ENCODE measurements at places on chromosomes 6 and 20.
A peak's percentile ranks its signal among the peaks of the same experiment; 100 is the strongest.

- no peak for DNase-seq
Measured at GRCh38 chr20:57727863-57728262, 18.0 kb upstream of the PMEPA1 start.

DNA sequence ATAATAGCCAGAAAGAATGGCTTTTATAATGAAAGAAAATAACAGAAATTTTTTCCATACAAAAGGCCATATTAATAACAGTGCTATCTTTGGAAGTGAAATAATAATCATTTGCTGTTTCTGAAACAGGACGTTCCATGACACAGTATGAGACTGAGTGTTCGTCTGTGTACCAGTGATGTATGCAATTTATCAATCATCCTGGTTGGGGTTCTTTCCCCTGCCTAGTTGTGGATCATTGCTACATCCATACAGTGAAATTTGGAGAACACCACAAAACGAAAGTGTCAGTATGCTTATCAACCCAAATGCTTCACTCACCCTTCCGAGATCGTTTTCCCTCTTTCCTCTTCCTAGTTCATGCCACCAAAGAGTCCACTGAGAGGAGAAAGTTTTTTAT is 151.4 kb upstream of the PRDM1 start:
- DNase-seq, result no peak

GRCh38 chr20:16488086-16488485 is 85.2 kb downstream of the KIF16B start:
- DNase-seq, result peak; percentile 49

DNA sequence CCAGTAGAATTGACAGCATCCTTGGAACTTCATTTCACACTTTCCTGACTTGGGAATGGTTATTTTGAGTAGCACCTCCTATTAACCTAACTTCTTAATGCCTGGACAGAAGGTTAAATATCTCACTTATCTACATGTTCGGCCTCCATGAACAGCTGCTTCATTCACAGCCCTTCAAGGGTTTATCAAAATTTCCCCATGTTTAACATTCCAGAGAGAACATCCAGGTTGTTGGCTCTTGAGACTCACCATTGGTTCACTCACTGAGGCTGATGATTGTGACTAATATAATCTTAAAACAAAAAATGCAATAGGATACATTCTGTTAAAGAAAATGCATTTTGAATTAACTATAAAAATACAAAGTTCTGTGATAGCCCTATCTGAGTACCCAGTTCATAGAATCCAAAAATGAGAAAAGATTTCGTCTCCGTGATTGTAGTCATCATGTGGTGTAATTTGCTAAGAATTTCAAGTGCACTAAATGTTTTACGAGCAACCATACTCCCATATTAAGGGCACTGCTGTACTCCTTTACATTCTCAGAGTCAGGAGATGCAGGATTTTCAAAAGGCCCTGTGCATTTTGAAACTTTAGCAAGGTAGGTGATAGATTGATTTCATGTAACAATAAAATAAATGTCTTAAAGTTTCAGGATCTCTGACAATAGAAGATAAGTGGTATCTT is 260.6 kb upstream of the TAB2 start:
- no peak for DNase-seq

- peak; percentile 26 for DNase-seq
Measured at GRCh38 chr6:112144145-112144926, 56.9 kb downstream of the FAM229B start.

- no peak for DNase-seq
Measured at GRCh38 chr6:89350281-89350966, 2.1 kb downstream of the UBE2J1 start.

- DNase-seq, result no peak
Measured at GRCh38 chr6:162833776-162834175, 106.0 kb downstream of the PACRG start.

DNA sequence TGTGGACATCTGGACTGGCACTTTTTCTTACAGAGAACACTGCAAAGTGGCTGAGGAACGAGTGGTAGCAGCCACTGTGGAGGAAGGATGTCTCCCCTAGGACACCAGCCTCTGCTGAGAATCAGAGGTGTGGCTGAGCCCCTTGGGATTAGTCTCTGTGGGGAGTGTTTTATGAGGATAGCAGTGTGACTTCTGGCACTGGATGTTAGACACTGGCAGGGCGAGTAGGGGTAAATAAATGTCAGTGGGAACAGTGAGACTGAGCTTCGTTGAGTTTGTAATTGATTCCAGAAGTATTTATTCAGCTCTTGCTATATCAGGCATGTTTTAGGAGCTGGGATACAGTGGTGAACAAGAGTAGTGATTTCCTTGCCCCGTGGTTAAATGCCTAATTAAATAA is 124.0 kb downstream of the JARID2 start:
- DNase-seq, result no peak

DNA sequence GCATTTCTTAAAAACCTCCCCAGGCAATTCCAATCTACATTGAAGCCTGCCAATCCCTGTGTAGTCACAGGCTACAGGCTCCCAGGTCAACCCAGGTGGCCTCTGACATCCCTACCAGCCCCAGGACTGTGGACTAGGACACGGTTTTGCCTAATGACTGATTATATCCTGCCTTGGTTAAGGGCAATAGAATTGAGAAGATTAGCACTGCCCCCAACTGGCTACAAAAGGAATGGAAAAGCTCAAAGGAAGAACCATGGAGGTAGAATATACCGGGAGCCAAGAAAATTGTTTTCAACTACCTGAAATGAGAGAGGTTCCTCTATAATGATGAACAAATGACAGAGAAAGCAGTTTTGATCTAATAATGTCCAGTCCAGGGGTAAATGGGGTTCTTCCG is 421.1 kb upstream of the AGPAT4 start:
- DNase-seq, result no peak

- no peak for DNase-seq
Measured at GRCh38 chr6:68240726-68241125, 394.4 kb upstream of the ADGRB3 start.

DNA sequence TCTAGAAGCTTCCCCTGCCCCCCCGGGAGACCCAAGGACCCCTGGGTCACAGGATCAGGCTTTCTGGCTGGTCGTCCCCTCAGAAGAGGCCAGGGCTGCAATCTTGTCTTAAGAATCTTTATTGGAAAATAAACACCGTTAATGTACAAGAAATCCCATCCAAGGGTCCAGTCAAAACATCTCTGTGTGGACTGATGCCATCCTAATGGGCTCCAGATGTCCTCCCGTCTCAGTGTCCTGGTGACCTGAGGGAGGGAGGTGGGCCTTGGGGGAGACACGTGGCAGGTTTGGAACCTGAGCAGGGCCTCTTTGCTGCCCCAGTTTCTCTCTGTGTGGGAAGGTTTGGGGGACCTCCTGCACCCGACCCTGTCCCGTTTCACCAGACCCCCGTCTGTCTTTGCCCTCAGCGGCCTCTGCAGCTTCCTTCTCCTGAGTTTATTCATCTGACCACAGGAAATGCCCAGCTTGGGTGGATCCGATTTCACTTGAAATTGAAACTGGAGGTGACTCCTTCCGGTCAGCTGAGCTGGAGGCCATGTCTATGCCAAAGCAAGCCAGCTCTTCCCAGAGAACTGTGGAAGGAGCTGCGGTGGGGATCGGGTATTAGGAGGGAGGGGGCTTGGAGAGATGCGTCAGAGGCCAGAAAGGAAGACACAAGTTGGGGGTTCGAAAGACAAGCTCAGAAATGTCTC is 75.1 kb downstream of the SLC2A10 start:
- DNase-seq, result peak; percentile 37

DNA sequence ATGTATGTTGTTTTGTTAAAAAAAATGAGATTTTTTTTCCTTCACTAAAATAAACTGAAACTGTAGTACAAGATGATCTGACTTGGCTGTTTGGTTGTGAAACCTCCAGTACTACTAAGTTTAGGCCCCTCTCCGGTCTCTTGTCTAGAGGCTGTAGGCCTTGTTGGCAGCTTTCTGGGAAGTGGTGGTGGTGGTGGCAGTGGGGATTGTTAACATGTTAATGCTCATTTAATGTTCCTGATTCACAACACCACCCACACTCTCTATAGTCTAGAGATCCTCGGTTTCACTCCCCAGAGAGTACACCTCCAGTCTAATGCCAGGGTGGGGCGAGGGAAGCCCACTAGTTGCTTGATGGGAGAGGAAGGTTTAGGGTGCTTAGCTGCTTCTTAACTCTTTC is 24.1 kb downstream of the STK4 start:
- no peak for DNase-seq

- no peak for DNase-seq
Measured at GRCh38 chr6:44438827-44439226, 51.3 kb downstream of the CDC5L start.

GRCh38 chr6:71468841-71469700 is 180.5 kb downstream of the OGFRL1 start:
- DNase-seq, result peak; percentile 69

DNA sequence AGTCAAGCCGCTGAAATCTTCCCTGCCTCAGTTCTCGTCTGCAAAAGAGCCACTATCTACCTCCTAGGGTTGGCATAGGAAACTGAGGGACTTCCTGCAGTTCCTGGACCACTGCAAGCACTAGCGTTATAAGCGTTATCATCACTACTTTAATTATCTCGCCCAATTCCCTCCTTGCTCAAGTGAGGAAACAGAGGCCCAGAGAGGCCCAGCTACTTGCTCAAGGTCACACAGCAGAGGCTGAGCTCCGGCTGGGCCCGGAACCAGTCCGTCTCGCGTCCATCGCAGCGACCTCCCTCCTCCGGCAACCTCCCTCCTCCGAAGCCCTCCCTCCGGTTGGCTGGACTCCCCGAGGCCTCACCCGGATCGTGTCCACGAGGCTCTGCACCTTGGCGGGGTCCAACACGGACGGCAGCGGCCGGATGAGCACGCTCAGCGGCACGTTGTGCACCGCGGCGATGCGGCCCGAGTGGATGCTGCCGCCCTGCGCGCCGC is 338 bp downstream of the SRXN1 start:
- peak; percentile 69 for DNase-seq

GRCh38 chr6:64256483-64256882 is 620.9 kb downstream of the PHF3 start:
- DNase-seq, result no peak

- DNase-seq, result peak; percentile 60
Measured at GRCh38 chr6:35181933-35182612, 31.7 kb upstream of the SCUBE3 start.

DNA sequence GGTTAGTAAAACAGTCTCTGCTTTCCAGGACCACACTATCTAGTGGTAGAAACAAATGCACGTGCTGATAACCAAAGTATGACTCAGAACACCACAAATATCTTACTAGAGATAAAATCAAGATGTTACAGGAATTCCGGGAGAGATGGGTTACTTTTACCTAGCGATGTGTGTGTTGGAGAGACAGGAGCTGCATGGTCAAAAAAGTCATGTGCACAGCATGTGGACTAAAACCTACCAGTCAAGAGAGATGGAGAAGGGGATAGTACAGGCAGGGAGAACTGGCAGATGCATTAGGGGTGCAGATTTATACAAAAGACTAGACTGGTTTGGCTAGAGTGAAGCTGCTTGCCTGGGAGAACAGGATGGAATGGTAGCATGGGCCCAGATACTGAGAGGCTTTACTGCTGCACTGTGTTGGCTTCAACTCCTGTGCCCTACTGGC is 75.3 kb upstream of the MRAP2 start:
- no peak for DNase-seq

DNA sequence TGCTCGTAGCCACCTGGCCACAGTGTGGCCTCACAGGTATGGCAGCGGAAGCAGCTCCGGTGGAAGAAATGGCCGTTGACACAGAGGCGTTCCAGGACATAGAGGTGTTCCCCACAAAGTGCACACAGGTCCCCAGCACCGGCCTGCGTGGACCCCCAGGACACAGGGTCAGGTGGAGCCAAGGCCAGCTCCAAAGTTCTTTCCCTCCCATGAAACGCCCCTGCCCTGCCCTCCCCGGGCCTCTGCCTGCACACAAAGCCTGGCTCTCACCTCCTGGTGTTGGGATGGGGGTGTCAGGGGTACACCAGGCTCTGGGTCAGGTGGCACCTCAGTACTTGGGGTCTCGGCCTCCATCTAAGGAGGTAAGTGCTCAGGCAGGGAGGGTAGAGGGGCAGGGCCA is 6.6 kb downstream of the SMPD2 start:
- no peak for DNase-seq

DNA sequence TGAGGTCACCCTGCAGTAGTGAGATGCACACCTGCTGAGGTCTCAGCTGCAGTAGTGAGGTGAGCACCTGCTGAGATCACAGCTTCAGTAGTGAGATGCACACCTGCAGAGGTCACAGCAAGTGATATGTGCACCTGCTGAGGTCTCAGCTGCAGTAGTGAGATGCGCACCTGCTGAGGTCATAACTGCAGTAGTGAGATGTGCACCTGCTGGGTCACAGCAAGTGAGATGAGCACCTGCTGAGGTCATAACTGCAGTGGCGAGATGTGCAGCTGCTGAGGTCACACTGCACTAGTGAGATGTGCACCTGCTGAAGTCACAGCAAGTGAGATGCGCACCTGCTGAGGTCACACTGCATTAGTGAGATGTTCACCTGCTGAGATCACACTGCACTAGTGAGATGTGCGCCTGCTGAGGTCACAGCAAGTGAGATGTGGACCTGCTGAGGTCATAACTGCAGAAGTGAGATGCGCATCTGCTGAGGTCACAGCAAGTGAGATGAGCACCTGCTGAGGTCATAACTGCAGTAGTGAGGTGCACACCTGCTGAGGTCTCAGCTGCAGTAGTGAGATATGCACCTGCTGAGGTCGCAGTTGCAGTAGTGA is 20.8 kb downstream of the ZDHHC14 start:
- DNase-seq, result no peak

DNA sequence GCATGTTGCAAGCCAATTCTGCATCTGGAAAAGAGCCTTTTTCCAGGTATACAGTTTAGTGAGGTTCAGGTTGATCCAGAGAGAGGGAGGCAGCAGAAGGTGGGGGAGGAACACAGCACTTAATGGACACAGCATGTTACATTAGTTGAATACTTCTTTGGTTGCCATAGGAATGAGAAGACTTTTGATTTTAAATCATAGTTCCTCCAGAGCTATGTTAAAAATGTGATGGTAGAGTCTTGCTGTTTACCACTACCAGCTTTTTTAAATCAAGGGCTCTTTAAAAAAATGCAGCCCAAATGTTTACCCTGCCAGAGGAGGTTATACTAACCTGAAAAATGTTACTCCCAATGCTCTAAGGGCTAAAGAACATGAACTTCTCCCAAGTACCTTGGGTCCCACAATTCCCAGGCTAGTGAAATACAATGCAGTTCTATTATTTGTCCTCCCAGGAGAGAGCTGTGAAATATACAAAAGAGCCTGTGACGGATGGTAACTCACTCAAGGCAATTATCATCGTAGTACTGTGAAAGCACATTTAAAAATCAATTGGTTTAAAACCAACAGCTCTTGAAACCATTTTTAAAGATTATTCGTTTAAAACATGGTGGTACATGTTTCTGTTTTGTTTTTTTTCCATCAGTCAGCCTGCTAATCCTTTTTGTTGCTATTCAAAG is 6.9 kb upstream of the PHACTR1 start:
- DNase-seq, result no peak

- DNase-seq, result no peak
Measured at GRCh38 chr6:3876866-3877265, 27.7 kb downstream of the FAM50B start.

DNA sequence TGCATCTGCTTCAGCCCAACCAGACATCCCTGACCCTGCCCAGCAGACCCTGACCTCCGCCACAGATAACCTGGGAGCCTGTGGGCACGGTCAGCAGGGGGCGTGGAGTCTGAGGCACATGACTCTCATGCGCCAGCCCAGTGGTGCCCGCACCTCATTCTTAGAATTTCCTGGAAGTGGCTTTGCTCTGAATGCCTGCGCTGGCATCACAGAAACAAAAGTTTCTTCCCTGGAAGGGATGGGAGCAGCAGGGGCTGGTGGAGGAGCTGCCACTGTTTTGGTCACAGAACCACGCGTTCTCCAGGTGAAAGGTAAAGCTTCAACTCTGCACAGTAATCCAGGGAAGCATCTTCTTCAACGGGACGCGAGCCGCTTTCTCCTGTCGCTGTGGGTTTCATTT is 67.9 kb upstream of the DUSP22 start:
- no peak for DNase-seq

GRCh38 chr20:10857352-10858070 is 183.7 kb upstream of the JAG1 start:
- DNase-seq, result no peak
